NCI-H524 (cell line): ENCODE measurements at places on chromosomes 4 and X.

DNA sequence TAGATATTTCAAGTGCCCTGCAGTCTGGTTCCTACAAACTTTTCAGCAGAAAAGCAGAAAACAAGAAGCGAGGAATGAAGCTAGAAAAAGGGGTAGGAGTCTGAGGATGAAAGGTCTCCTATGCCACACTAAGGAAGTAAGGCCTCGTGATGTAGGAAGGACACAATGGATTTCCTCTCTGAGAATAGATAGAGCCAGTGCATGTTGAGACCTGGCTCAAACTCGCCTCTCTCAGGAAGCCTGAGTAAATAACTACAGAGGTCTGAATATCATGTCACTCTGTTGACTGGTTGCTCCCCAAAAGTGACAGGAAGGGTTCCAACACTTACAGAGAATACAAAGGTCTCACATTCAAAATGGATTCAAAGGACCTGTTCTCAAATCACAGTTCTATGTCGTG lies 93.3 kb downstream of the GRIA3 start:
- DNase-seq = no peak

DNA sequence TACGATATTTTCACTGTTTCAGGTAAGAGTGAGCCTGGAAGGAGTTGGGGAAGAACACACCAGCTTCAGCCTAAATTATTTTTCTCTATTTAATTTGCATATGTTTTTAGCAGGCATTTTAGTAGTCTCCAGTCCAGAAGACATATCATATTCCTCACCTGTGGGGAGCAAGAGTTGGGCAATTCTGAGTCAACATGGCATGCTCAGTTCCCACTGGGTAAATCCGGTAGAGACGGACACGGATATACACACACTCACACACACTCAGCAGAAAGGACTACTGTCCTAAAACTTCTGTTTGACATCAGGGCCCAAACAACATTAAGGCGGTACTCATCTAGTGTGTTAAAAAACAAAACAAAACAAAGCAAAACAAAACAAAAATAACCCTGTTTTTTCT lies 4.9 kb upstream of the BEX4 start:
- no peak for DNase-seq

DNA sequence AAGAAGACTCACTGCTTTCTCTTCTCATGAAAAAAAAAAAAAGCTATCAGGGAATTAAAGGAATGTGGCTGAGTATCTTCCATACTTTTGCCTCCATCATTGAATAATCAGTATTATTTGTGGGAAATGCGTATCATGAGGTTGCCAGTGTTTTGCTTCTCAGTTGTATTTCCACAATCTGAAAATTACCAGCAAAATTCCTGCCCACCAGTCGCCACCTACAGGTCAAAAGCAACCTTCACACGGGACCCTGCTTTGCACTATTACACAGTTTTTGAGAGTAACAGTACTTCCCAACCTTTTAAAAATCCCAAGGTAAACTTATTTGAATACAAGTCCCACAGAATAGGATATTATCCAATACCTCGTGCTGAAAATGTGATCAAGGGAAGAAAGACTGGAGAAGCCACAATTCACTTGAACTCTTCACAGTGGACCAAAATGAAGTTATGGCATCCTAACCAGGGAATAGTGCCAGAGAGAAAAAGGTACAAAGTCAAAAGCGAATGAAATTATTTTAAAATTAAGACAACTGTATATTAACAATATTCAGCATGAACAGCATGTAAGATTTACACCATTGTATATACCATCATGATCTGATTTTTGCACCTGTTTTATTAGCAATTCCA lies 30.4 kb downstream of the PGRMC1 start:
- DNase-seq = no peak

GRCh38 chr4:127196655-127197352 lies 436.0 kb upstream of the INTU start:
- DNase-seq = no peak

GRCh38 chr4:68864438-68865187 lies 48.8 kb downstream of the UGT2B10 start:
- no peak for DNase-seq

DNA sequence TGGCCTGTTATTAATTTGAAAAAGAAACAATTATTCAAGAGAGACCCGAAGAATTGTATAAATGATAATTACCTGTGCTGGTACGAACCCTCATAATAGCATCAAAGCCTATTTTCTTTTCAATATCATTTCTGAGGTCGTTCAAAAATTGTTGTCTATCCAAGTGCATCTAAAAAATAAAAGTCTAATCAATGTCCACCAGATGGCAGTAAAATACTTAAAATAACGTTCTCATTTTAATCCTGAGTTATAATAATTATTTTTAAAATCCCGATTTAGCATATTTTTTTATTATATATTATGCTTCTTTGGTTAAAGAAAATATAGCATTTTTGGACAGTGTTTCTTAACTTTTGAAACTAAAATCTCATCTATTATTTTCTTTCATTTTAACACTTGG lies 55.7 kb downstream of the METTL14 start:
- DNase-seq = no peak

DNA sequence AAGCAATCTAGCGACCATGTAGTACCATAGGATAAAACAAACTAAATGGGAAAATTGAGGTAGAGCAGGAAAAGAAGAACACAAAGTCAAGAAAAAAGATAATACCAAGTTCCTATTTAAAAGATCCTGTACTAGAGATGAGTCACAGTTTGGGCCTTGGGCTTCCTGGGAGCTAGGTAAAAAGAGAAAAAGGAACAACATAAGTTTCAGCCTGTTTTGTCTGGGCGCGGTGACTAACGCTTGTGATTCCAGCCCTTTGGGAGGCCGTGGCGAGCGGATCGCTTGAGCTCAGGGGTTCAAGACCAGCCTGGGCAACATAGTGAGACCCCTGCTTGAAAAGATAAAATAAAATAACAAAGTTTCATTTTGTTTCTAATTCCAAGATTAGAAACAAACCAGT lies 14.0 kb upstream of the TMEM156 start:
- no peak for DNase-seq

DNA sequence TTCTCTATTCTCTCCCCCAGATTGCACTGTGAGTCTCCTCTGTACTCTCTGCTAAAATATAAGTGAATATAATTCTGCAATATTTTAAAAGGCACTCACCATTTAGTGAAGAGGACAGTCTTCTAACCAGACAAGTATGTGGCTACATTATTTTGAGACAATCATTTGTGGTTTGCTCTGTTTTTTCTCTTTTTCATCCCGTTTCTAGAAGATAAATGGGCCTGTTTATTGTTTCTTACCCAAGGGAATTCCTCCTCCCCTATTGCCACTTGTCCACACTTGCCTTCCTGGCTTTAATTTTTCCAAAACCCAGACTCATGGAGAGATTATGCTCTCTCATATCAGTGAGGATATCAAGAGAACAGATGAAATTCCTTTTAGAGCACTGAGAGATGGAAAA lies 18.6 kb upstream of the IL13RA2 start:
- no peak for DNase-seq

- DNase-seq = no peak
Observed at GRCh38 chr4:65193985-65194384, 476.3 kb downstream of the EPHA5 start.

DNA sequence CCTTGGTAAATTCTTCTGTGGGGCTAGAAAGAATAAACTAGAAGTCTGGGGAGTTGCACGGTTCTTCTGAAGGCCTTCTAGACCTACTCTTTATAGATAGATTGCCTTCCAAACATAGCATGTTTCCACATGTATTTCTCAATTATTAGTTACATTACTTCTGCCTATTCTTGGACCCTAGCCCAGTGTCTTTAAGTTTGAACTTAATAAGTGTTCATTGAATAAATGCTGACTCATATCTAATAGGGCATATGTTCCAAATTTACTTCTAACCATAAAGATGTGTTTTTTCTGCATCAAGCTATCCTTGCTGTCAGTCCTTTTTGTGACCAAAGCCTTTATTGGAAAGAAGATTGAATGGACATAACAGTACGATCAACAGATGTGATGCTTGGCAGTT lies 503.6 kb upstream of the ZFP42 start:
- no peak for DNase-seq

GRCh38 chr4:169184236-169184635 lies 86.5 kb downstream of the SH3RF1 start:
- DNase-seq = no peak

DNA sequence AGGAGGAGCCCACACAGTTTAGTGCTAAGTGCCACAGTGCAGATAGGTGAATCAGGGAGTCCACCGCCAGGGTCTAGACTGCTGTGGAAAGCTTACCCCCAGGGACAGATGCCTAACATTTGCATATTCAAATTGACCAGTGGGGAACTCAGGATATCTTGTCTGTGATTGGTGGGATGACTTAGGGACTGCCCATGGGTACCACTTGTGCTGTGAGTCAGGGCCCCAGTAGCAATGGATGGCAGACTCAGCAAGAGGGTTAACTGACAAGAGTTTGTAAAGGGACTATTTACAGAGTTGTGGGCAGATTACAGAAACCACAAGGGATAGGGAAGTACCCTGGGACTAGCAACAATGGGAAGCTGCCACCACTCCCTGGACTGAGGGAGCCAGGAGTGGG lies 282.1 kb downstream of the BCOR start:
- peak; percentile 73 for DNase-seq

GRCh38 chr4:2427383-2428334 lies 8.9 kb downstream of the CFAP99 start:
- DNase-seq = no peak

GRCh38 chr4:41069838-41070237 lies 144.5 kb downstream of the APBB2 start:
- peak; percentile 86 for DNase-seq

DNA sequence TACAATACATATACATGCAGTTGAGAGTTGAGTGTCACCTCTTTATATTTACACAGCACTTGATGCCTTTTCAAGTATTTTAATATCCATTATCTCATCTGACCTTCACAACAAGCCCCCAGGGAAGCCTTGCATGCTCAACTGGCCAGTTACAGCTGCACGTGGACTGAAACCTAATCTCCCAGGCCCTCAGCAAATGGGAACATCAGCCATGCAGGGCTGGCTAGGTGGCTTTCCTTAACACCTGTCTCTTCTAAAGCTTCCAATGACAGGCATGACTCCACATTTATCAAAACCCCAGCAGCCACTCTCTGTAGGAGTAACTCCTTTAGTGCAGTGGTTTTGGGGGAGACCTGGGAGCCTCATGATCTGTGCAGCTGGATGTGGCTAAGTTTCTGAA lies 56.4 kb downstream of the PHKA2 start:
- peak; percentile 30 for DNase-seq

- no peak for DNase-seq
Observed at GRCh38 chr4:182245541-182246215, 2.5 kb downstream of the TENM3 start.

GRCh38 chr4:101707596-101707995 lies 82.9 kb upstream of the BANK1 start:
- no peak for DNase-seq

DNA sequence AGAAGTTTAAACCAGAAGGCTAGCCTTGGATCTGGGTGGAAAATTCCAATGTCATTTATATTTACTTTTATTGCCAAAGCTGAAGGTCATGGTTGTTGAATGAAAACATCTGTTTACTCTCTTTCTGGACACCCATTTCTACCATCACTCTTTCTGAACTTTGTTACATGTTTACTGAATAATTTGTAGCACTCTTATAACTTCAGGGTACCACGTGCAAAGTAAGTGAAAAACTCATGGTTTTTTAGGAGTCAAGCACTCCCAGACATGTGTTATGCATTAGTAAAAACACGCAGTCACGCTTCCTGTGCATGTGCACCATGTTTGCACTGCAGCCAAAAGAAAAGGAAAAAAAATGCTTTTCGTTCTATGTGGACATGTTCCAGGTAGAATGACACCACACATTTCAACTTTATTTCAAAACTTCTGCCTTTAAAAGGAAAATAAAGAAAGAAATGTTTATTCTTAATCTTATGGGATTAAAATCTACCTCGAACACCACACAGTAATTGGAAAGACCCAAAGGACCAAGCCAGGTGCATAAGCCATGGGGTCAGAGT lies 31.4 kb upstream of the ADH1C start:
- no peak for DNase-seq

DNA sequence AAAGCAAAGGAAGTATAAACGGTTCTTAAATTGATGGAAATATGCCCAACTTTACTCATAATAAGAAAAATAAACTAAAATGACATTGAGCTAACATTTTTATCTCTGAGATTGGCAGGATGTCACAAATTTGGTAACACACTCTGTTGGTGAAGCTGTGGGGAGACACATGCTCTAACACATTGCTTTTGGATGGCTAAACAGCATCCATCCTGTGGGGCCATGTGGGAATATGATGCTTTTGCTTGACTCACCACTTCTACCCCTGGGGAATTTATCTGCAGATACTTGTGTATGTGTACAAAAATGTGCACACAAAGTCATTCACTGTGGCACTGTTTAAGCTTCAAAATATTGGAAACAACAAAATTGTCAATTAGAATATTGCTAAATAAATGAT lies 100.2 kb downstream of the ANAPC4 start:
- no peak for DNase-seq

DNA sequence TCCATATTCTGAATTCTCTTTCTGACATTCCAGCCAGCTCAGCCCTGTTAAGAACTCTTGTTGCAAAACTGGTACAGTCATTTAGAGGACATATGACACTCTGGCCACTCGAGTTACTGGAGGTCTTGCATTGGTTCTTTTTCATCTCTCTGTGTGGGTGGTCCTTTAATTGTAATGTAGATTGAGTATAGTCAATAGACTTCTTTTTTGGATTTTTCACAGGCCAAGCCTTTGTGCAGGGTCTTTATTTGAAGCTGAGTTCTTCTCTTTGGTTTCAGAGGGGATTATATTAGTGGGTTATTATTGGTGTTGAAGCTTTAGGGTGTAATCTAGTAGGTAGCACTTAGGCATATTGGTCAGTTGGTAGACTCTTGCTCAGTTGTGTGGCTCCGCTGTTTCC lies 118.0 kb upstream of the GIMD1 start:
- DNase-seq = no peak

- DNase-seq = no peak
Observed at GRCh38 chr4:106036334-106036733, 141.1 kb downstream of the NPNT start.

GRCh38 chr4:95627709-95628108 lies 78.9 kb upstream of the UNC5C start:
- DNase-seq = no peak

GRCh38 chrX:123223859-123224258 lies 39.8 kb downstream of the GRIA3 start:
- DNase-seq = no peak

GRCh38 chrX:52574416-52575275 lies 57.8 kb upstream of the XAGE1B start:
- DNase-seq = peak; percentile 26

DNA sequence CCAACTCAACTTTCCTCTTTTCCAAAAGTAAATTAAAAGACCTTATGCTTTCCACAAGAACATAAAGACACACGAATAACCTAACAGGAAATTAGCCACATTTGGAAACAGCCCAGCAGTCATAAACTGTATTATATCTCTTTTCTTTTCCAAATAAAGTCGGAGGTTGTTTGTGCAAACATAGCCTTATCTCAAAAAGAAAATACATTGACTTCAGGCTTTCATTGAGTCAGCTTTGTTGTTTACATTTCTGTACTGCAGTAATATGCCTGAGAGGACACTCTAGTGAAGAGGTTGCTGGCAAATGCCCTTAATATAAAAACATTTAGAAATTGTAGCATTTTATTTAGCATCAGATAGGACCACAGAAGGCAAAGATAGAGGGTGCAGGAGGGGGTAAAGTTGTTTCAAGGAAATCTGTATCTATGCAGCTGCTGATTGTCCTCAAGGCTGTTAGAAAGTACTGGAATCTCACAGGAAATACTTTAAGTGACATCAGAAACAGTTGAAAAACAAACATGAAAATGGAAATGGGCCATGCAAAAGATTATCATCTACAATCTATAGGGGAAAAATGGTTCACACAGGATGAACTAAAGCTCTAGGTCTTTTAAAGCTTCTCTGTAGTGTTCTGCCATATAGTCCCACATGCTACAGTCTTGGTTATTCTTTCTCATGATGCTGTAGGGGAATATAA lies 14.5 kb downstream of the LNX1 start:
- no peak for DNase-seq
